ENCODE measurements at places on chromosomes 2 and 18.

DNA sequence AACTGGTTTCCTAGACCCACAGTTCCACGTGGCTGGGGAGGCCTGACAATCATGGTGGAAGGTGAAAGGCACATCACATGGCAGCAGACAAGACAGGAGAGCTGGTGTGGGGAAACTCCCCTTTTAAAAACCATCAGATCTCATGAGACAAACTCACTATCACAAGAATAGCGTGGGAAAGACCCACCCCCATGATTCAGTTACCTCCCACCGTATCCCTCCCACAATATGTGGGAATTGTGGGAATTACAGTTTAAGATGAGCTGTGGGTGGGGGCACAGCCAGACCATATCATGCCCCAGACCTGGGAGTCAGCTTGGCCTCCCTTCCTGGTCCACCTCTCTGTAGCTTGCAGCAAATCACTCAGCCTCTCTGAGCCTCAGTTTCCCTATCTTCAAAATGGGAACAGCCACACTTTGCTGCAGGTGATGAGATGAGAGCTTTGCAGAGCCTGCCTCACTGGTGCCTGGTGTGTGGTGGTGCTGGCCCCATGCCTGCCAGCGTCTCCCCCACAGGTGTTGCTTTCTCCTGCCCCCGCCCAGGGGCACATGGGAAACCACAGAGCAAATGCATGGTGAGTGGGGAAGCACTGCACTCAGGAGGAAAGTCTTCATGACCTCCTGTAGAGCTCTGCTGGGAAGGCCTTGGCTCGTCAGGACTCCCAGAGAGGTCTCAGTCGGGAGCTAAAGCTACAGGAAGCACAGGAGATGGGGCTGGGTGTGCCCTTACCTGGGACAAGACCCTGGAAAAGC lies 31.1 kb downstream of the GREB1 start:
- DNase-seq, result no peak

DNA sequence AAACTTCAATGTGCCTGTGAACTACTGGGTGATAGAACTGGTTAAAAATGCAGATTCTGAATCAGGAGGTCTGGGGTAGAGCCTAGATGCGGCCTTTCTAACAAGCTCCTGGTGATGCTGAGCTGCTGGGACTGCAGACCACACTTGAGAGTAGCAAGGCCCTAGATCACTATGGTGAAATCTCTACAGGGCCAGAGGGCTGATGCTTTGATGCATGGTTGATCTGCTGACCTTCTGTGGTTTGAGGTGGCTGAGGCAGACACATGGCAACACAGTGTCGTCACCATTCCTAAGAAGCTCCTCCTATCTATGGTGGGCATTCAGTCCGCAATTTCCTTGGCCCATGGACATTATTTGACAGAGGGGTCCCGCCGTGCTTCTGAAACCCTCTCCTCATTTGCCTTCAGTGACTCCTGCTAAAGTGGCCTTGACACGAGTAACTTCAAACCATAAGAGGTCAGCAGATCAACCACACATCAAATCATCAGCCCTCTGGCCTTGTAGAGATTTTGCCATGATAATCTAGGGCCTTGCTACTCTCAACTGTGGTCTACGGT lies 19.8 kb downstream of the CCDC68 start:
- DNase-seq, result no peak

DNA sequence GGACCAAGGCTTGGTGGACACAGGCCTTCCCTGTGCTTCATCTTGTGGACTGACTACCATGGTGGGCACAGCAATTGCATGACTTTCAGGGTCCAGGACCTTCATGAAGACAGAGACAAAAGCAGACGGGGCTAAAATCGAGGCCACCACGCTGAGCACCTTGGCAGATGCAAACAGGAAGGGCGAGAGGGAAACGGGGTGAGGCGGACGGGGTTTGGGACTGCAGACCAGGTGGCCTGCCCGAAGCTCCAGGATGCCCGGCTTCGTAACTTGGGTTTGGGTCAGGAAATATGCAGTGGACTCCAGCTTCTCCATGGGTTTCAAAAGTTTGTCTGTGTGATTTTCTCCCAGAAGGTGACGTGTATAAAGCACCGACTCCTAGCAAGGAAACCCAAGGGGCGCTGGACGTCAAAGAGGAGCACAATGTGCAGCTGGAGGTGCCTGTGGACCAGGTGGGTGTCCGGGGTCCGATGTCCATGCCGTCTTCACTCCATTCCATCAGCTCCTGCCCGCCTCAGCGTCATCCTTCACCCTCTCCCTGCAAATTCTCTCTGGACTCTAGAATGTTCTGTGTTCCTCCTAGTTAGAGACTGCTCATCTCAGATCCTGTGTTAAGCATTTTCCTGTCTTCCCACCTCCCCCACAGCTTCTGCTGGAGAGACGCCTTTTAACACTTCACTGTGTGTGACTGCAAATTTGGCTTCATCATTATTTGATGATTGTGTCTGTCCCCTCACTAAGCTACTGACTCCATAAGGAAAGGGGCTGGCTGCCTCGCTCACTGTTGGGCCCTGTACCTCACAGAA lies 65.8 kb downstream of the DCDC2C start:
- DNase-seq, result no peak

- no peak for DNase-seq
Measured at GRCh38 chr2:46198966-46199365, 98.2 kb upstream of the EPAS1 start.

DNA sequence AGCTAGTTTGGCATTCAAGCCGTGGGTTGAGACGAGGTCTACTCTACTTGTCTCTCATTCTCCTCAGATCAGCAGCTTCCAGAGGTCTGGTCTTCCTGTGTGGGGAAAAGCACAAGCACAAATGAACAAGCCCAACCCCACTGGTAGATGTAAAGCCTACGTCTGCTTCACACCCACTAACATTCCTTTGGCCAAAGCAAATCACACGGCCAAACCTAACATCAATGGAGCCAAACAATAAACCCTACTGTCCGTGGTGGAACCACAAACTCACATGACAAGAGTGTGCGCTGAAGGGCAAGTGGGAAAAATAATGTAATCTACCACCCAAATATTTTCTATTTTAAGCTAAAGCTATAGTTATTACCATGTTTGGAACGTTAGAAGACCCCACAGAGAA lies 179.3 kb upstream of the MGAT5 start:
- no peak for DNase-seq

GRCh38 chr2:226031647-226032501 lies 632.4 kb downstream of the NYAP2 start:
- DNase-seq, result no peak

DNA sequence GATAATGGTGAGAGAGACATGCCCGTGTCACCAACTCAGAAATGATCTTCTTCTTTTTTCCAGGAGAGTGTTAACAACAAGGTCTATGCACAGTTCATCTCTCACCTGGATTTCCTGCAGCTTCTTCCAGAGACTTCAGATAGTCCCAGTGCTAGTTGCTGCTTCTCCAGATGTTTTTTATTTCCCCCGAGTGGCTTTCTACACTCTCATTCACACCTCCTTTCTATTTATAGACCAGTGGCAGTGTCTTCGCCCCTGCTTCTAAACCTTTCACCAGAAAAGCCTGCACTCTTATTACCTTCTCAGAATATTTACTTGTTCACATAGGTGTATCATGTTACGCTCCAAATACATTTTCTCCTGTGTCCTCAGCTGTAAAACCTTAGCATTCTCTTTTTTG lies 558.8 kb upstream of the CHAC2 start:
- no peak for DNase-seq

DNA sequence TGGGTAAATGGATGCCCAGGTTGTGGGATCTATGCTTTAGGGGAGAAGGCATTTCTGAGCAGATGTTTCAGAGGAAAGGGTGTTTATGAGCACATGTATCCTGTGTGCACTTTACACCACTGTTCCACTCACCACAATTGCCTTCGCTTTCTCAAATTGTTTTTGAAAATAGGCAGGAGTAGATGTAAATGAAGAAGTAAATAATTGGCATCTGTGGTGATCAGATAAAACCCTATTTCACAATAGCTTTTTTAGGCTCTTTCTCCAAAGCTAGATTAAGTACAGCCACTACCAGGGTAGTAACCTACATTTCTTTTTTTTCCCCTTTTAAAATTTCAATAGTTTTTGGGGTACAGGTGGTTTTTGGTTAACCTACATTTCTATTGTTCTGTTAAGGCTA lies 40.6 kb downstream of the TMEM178A start:
- DNase-seq, result no peak

DNA sequence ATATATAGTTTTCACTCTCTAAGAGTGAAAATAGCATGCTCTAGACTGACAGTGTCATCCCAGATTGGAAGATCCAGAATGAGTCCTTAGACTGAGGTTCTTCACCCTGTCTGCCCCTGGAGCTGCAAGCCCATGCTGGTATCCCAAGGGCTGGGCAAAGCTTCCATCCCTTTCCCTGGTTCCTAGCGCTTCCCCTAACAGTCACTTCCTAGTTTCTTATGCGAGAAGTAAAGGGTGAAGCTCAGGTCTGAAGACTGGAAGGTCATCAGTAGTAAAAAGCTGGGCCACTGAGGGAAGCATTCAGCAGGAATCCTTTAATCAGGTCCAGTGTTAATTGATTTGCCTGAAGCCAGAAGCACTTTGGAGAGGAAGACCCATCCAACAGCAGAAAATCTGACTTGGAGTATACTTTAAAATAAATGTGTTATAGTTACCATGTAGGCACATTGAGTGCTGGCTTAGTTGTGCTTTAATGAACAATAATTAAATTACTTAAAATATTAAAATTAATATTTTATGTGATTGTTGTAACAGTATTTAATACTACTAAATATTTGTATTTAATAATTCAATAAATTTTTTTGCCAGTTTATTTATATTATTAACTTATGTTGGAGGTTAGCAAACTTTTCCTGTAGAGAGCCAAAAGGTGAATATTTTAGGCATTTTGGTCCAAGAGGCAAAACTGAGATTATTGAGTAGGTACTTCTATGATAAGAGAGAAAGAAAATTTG lies 237.9 kb downstream of the FHOD3 start:
- no peak for DNase-seq

- no peak for DNase-seq
Measured at GRCh38 chr2:112690853-112691401, 29.9 kb upstream of the NT5DC4 start.

All from cortex of kidney (tissue), 1 donor.